IMR-90 (cell line): ENCODE measurements at places on chromosomes 1 and 21. TPM values are rescaled to one million over a fixed set of nuclear protein-coding genes. Genes with fewer than 3 reads are reported as not detected.

- no peak for DNase-seq
Observed at GRCh38 chr1:188424176-188424575, 1595.4 kb downstream of the PLA2G4A start.

DISC1 gene
- polyA plus RNA-seq, result 1.8 and 2.2 TPM in 2 replicates

- DNase-seq, result no peak
Observed at GRCh38 chr1:230246551-230246950, 179.5 kb downstream of the GALNT2 start.

DNA sequence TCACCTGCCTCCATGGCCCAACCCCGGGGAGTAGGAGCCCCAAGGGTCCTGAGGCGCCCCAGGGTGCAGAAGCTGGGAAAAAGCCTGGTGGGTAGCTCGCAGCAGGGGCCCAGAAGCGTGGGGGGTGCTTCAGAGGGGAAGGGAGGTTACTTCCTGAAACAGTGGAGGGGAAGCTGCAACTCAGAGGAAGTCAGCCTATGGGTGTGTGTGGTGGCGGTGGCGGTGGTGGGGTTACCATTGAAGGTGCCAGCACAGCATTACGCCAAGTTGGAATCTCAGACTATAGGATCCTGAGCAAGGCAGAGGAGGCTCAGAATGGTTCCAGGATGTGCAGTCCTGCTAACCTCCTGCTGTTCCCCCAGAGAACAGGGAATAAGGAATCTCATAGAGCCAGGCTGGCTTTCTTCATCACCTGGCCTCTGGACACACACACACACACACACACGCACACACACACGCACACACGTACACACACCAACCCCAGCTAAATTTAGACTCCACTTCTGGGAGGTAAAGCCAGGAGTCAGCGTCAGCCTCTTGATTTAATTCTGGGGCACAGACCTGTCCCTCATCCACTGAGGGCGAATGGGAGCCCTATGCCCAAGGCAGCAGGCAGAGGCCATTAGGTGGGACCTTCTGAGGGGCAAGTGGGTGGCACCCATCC lies 1.3 kb downstream of the DENND4B start:
- peak; percentile 46 for DNase-seq

DNA sequence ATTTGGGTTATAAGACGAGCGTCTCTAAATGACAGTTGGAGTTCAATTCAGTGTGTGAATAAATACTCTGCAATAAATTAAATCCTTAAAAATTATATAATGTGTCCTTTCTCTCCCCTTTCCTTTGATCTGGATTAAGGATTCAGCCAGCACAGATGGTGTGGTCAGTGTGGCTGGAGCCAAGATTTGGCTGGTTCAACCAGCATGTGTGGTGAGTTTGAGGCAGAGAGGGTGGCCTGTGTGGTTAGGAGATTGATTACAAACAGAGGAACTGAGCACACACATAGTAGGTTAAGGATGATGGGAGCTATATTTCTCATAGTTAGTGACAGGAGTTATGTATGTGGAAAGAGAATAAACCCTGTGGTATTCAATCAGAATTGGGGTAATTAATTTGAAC lies 14.2 kb upstream of the AMIGO1 start:
- peak; percentile 18 for DNase-seq

GRCh38 chr1:183416850-183417771 lies 1.1 kb downstream of the NMNAT2 start:
- peak; percentile 43 for DNase-seq
